ENCODE measurements at places on chromosomes 2 and 18.

DNA sequence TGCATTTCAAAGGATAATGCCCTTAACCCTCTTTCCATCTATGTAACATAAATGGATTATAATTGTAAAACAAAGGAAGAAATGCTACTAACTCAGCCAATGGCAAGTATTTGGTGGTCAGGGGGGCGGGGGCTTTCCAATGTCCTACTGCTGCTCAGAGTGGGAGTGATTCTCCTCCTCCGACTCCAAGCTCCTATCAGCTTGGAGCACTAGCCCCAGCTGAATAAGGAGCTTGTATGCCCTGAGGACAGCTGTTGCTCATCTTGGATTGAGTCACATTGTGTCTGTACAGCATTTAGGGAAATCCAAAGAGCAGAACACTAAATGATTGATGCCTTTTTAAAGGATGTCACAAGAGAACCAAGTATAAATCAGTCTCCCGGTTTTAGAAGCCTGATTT, 105.6 kb upstream of the ZNF521 start:
- DNase-seq: no peak

DNA sequence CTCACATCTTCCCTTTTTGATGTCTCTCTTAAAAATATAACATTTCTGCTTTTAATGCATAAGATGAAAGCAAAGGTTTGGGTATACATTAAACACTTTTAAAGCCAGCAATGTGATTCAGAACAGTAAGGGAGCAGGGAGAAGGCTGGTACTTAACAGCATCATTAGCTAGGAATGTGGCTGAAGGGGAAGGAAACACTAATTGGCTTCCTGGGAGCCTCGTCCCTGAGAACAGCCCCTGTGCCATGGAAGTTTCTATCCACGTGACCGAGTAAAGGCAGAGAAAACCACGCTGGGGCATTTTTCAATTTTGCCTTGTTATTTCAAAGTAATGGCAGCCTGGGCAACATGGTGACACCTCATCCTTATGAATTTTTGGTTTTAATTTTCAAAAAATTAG, 109.2 kb upstream of the GPC1 start:
- DNase-seq: no peak

DNA sequence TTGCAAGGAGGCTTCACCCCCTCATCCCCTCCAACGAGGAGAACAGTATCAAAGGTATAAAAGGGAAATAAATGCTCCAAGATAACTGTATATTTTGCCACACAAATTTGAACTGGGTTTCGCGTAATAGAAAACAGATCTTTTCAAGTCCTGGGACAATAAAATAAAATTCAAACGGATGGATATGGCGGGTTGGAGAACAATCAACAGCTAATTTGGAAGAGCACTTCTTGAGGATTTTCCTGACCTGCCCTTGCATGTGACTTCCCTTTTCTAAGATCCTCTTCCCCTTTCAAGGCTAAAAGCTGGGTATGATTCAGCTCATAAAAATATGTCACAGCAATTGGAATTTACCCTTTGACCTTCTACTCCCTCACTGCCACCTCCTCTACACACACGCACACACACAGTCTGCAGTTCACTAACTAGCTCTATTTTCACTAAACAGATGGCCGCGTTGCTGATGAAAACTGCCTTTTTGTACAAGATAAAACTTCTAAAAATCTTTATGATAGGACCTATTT, 386.9 kb downstream of the FIGN start:
- no peak for DNase-seq

DNA sequence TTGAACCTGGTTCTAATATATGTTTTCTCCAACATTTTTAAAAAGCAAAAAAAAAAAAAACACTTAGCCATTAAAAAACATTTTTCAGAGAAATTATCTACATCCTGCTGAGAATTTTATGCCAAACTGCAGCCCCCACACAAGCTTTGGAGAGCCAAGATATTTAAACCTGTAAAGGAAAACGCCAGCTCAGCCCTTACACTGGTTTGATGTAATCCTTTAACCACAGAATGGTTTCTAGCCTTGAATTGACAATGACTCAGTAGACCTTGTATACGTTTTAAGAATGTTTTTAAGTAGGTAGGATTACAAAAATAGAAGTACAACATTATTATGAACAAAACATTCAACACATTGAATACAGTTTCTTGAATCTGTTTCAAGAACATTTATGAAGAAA, 113.6 kb downstream of the BABAM2 start:
- peak; percentile 7 for DNase-seq

DNA sequence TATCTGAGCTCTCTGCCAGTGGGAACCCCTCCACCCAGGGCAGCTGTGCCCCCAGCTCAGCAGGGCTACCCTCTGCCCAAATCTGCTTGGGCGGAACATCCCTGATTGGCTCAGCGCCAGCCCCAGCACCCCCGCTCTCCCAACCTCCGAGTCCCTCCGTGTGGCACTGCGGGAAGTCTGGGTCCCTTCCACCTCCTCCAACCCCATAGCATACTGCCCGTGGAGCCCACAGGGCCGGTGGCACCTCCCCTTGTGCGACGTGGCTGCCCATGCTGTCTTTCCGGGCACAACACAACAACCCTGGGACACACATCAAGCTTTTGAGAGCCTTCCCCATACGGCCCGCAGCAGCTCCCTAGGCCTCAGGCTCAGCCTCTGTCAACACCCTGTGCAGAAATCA, 55.8 kb upstream of the NCK2 start:
- no peak for DNase-seq

- DNase-seq: no peak
Measured at GRCh38 chr18:64693766-64694165, 544.9 kb upstream of the LINC00305 start.

DNA sequence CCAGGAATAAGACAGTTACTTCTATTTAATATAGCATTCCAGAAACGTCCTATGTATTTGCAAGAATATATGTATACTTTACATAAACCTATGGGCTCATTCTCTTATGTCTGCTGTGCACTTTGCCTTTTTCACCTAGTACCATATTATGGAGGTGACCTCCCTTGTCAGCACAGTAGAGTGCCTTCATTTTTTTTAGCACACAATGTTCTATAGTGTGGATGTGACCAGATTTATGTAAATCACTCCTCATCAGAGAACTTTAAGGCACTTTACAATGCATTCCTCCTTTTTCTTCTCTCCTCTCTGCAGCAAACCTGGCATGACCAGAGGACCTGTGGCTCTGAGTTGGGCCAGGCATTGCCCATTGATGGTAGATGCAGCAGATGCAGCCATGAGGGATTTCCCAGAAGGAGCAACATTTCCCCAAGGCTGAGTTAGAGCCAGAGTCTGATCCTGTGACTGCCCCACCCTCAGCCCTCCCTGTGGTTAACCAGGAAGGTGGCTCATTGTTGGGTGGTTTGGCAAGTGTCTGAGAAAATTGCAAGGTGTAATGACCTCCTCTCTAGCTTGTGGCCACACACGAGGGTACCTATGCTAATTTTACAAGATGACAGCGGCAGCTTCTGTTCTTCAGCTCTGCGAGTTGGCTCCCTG, 76.5 kb upstream of the DLX2 start:
- DNase-seq: no peak

GRCh38 chr2:112591413-112591812, 7.0 kb downstream of the CHCHD5 start:
- no peak for DNase-seq

- no peak for DNase-seq
Measured at GRCh38 chr2:149653831-149654445, 66.4 kb upstream of the MMADHC start.

- DNase-seq: no peak
Measured at GRCh38 chr2:38652431-38653273, 13.3 kb upstream of the GALM start.

- DNase-seq: no peak
Measured at GRCh38 chr2:107197594-107198294, 311.8 kb upstream of the ST6GAL2 start.

GRCh38 chr2:180196419-180196977, 189.4 kb upstream of the CWC22 start:
- no peak for DNase-seq

GRCh38 chr2:203893401-203893800, 25.8 kb downstream of the CTLA4 start:
- DNase-seq: no peak

DNA sequence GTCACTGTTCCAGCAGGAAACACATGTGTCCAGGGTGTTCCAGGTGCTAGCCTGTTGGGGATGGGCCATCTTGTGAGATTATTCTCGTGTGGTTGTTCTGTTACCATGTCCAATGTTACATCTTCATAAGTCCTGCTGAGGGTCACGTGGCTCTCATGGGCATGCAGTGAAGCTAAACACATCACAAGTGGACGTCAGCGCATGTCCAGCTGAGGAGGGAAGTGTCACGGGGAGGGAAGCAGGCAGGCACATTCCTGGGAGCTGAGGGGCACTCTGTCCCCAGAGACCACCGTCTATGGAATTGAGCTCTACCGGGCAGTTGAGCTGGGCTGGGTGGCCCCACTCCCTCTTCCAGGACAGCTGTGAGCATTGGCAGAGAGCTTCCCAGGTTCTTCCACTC, 155.3 kb upstream of the TWIST2 start:
- no peak for DNase-seq

- DNase-seq: no peak
Measured at GRCh38 chr2:231765496-231765929, 15.6 kb downstream of the PDE6D start.

DNA sequence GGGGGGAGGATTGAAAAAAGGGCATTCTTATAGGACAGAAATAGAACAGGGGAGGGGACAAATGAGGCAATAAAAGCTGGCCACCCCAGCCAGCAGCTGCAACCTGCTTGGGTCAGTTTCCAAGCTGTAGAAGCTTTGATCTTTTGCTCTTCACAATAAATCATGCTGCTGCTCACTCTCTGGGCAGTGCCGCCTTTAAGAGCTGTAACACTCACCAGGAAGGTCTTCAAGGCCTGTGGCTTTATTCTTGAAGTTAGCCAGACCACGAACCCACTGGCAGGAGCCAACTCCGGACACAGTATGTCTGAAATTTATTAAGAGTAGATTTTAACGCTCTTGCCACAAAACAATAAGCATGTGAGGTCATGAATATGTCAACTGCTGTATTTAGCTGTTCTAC, 649.9 kb upstream of the RAB6C start:
- no peak for DNase-seq

DNA sequence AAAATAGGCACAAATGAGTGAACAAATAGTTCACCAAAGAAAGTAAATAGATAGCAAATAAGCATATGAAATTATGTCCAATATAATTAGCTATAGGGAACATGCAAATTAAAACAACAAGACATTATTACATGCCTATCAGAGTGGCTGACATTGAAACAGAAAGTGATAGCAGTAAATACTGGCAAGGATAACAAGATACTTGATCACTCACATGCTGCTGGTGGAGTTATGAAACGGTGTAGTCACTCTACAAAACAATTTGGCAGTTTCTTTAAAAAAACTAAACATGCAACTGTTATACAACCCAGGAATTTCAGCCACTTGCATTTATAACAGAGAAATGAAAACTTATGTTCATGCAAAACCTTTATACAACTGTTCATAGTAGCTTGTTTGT, 439.2 kb upstream of the ACVR2A start:
- no peak for DNase-seq

GRCh38 chr2:196328088-196328680, 156.8 kb upstream of the STK17B start:
- no peak for DNase-seq

- no peak for DNase-seq
Measured at GRCh38 chr2:23007631-23008235, 377.2 kb upstream of the KLHL29 start.

- DNase-seq: no peak
Measured at GRCh38 chr2:158142568-158143332, 41.1 kb downstream of the UPP2 start.

- DNase-seq: no peak
Measured at GRCh38 chr18:44598514-44598913, 82.2 kb upstream of the SETBP1 start.
